ENCODE measurements at places on chromosomes 2 and 18.

GRCh38 chr18:22625406-22625805 lies 207.7 kb upstream of the CTAGE1 start:
- no peak for DNase-seq

GRCh38 chr2:128016620-128017019 lies 11.2 kb downstream of the SAP130 start:
- no peak for DNase-seq

GRCh38 chr2:149089068-149089467 lies 50.6 kb downstream of the LYPD6B start:
- DNase-seq, result no peak

DNA sequence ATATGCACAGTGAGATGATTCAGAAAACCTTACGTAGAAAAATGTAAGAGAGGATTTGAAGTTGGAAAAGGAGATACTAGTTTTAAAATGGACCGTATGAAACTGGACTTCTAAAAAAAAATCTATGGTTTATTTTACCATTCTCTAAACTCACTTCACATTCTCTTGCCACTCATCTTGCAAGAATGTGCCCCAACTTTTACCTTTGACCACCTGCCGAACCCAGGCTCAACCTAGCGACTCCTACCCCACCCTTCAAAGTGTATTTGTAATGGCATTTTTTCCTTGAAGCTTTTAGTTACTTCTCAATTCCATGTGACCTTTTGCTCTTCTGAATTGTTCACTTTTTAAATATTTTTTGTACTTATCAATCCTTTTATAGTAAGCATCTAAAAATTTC lies 160.8 kb downstream of the PHLPP1 start:
- DNase-seq, result no peak

DNA sequence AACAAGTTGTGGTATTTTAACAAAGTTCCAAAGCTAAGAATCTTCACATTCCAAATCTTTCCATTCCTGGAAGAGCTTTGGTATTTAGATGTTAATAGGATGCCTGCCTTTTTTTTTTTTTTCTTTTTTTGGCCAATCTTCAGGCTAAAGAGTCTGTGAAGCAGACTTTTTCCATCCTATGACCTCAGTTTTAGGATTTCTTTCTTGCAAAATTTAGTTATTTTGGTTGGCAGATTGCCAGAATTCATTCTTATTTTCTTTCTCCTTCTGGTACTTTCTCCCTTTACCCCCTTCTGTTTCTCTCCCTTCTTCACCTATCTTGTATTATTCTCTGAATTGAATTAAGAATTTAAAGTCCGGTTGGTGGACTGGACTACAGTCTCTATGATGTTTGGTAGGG lies 217.8 kb upstream of the REV1 start:
- no peak for DNase-seq

DNA sequence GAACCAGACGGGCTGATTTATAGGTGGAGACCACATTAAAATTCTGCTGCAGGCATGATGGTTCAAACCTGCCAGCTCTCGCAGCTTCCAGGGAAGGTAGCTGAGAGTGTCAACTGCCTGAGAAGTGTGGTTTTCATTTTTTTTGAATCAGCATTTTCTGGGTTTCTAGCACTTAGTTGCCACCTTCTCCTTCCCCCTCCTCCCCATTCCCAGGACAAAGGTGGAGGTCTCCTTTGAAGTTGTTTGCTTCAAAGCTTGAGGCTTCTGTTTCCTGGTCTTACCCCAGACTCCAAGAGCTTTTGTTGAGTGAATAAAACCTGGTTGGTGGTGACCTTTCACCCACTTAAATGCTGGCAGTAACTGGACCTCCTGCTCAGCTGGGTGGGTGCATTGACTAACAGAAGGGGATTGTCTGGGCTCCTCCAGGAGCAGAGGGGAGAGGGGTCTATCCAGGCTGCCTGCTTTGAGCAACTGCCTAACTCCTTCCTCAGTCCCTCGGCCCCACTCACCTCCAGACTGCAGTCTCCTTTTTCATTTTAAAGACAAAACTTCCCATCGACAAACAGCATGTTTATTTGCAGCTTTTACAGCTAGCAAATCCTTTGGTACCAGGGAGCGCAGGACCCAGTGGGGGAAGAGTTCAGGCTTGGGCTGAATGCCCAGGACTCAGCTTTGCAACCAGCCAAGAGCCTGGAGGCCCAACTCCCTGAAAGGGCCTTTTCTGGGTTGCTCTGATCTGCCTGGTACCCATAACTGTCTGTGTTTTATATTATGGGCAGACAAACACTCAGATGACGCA lies 3.5 kb downstream of the RHOB start:
- DNase-seq, result no peak

DNA sequence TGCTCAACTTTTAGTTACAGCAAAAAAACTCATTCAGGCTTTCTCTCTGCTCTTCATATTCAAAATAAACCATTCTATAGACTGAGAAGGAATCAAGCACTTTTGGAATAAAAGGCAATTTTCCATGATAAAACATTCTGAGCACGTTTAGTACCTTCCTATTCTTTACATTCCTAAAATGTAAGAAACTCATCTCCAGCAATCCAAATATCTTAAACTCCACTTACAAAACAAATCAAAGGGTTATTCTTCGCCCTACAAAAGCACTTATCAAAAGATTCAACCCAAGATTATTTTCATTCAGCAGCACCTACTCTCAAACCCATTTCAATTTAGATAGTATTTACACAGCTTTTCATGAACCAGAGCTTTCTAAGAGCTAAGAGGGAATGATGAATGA lies 2.9 kb upstream of the LGALSL start:
- no peak for DNase-seq

DNA sequence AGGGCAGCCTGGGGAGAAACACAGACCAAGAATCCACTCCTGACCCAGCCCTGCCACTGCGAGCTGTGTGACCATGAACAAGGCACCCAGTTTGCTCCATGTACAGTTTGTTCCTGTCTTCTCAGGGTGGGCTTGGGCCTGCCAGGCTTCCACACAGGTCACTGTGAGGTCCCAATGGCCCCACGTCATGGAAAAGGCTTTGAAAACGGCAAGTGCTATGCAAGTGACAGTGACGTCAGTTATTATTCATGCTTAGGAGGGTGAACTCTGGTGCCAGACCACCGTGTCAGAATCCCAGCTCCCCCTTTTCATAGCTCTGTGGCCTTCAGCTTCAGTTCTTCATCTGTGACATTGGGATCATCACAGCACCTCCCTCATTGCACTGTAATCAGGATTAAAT lies 87.1 kb downstream of the TNS1 start:
- no peak for DNase-seq

DNA sequence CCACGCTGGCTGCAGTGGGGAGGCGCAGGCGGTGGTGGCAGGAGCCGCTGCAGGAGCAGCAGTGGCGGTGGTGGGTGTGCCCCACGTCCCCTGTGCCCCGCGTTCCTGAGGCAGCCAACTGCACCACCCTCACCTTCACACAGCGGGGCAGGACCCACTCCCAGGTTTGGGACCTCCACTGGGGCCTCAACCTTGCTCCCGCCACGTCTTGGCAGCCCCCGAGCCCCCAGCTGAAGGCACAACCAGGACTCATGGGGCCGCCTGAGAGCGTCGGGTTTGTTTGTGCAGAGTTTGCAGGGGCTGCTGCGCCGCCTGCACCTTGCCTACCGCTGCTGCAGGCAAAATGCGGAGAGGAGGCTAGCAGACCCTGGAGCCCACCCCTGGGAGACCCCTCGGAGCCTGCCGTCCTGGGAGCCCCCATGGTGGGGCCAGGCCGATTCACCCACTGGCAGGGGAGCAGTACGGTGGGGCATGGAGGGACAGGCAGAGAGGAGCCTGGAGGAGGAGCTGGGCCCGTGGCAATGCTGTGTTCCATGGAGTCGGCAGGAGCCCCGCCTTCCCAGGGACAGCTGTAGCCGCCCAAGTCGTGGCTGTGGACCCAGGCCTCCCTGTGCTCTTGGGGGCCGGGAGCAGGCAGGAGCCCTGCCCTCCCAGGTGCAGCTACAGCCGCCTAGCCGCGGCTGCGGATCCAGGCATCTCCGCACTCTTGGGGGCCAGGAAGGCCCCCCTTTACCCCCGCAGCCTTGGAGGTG lies 14.7 kb upstream of the EML6 start:
- no peak for DNase-seq

- DNase-seq, result no peak
These were observed 1014.3 kb upstream of the CDH2 start for GRCh38 chr18:29191263-29191662.

GRCh38 chr18:80188643-80189530 lies 58.4 kb downstream of the PARD6G start:
- DNase-seq, result no peak

- peak; percentile 26 for DNase-seq
These were observed 28.3 kb downstream of the ANXA4 start for GRCh38 chr2:69770193-69770702.

DNA sequence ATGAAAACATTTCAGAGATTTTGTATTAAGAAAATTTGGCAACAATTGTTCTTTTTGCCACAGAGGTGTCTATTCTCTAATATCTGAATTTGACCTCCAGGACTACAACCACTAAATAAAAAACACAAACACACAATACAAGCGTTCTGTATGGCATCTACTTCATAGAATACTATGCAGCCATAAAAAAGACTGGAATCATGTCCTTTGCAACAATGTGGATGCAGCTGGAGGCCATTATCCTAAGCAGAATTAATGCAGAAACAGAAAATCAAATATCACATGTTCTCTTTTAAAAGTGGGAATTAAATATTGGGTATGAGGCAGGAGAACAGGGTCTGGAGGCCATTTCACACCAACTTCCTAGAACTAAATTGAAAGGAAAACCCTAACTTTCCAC lies 19.5 kb downstream of the SLC25A12 start:
- no peak for DNase-seq

DNA sequence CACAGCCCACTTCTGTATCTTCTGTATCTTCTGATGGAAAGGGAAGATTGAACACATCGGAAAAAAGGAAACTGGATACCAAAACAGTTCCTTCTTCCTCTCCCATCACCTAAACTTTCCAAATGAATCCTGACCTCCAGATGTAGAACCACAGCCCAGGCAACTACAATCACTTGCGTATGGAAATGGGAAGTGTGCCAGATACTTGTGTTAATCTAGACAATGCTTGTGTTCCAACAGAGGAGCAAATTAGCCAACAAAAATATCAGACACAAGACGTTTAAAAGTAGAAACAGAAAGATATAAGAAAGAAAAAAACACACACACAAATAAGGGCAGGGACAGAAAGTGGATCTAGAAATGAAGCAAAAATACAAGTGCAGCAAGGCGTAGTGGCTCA lies 31.4 kb upstream of the DUSP2 start:
- no peak for DNase-seq

DNA sequence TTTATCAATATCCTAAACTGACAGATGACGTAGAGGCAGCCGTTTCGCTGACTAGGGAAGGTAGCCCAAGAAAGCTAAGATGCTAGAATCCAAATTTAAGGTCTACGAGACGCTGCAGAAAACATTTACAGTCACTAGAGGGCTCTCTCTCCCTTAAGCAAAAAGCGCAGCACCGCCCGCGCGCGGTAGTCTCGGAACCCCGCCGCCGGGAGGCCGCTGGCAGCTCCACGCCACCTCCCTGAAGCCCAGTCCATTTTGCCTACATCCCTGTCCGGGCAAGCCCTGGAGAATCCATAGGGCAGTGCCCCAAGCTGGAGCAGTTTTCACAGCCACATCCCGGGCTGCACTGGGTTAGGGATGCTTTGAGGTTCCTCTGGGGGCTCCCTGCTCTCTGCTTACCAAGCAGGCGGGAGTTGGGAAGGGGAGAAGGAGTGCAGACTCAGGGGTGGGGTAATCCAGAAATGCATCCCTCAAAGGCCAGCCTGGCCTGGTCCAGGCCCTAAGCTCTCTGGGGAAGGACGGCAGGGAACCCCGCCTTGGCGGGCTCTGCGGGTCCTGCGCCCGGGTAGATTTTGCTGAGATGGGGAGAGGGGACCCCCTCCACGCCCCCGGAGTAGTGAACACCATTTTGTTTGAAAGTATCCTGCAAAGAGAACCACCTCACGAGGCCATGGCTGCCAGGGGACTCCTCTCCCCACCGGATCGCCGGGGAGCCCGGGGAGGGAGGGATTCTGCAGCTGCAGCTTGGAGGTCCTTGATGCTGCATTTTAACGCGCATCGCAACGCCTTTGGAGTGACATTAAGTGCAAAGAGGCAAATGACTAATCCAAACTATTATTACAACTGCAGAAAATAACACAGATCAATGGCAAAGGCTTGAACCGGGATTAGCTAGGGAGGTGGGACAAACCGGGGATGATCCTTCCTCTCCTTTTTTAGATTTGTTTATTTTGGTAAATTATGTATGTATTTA lies 1.3 kb upstream of the DPYSL5 start:
- peak; percentile 70 for DNase-seq

DNA sequence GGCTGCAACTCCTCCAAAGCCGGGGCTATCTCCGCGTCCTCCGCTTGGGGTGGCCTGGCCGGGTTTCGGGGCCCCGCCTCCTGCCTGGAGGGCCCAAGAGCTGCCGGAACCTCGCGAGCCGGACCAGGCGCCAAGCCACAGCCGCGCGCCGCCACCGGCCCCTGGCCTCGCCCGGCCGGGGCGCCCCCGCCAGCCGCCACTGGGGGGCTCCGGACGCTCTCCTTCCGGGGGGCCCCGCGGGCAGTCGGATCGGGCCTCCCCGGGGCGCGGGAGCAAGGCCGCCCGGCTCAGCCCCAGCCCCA lies 17.4 kb upstream of the HAAO start:
- peak; percentile 78 for DNase-seq

DNA sequence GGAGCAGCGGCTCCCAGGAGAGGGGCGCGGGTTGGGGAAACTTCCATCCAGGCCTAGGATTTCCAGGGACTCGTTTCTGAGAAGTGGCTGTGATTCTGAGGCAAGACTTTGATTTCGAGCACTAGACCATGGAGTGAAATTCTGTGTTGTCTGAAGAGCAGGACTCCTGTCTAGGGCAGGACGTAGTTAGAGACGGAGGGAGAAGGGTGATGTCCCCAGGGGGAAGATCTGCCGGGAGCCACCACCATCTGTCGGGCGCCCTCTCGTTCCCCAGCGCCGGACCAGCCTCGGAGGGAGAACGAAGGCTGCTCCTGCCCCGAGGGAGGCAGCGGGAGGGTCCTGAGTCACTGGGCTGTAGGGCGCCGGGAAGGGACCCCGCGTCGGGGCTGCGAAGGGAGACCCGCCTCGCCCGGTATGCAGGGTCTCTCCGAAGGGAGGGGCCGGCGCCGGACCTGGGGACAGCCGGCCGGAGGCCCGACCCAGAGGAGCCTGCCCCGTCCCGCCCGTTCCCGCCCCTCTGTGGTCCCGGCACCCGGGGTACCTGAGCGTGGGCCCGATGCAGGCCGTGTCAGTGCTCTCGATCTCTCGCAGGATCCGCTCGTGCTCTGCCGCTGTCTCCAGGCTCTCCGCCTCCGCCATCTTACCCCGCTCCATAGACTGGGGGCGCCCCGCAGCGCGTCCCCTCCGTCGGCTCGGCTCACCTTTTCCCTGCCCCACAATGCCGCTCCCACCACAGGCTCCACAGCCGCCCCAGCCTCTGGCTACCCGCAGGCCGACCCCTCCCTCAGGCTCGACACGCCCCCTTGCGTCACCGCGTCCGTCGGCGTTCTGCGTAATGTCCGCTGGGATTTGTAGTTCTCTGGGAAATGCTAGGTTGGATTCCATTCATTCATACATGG lies at the start of gene EXOC6B:
EXOC6B (minus strand) TSS at position 777 of the 899 bp plus-strand sequence.
- peak; percentile 87 for DNase-seq

- no peak for DNase-seq
These were observed 78.4 kb upstream of the ABCA12 start for GRCh38 chr2:215216806-215217205.

- DNase-seq, result no peak
These were observed 1089.5 kb upstream of the GYPC start for GRCh38 chr2:125566422-125566821.

Data from activated T-cell treated with anti-CD3 and anti-CD28 coated beads, Interleukin-2, amount 50 U/mL, for 72 hours (primary cell).